ENCODE measurements at places on chromosomes 5 and 9.

DNA sequence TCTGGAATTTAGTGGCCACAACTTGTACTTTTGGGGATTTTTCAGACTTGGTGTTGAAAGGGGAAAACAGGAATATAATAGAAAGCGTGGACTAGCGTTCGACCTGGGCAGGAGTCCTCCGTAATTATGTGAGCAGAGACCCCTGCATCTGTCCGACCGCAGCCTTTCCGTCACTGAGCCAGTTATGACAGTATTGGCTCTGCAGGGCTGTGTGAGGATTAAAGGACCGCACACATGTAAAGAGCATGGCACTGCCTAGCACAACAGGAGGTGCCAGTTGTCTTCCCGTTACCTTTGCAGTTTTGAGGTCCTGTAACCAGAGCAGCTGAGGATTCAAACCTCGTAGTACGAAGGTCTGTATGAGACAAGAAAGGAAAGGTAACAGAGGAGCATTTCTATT, 1.2 kb downstream of the B4GALT7 start:
- DNase-seq: no peak

GRCh38 chr9:135340726-135341475, 138.7 kb upstream of the PPP1R26 start:
- peak; percentile 41 for DNase-seq

GRCh38 chr5:11387382-11387781, 516.9 kb downstream of the CTNND2 start:
- DNase-seq: no peak

- DNase-seq: no peak
Measured at GRCh38 chr5:145824040-145824439, 11.1 kb downstream of the PRELID2 start.

DNA sequence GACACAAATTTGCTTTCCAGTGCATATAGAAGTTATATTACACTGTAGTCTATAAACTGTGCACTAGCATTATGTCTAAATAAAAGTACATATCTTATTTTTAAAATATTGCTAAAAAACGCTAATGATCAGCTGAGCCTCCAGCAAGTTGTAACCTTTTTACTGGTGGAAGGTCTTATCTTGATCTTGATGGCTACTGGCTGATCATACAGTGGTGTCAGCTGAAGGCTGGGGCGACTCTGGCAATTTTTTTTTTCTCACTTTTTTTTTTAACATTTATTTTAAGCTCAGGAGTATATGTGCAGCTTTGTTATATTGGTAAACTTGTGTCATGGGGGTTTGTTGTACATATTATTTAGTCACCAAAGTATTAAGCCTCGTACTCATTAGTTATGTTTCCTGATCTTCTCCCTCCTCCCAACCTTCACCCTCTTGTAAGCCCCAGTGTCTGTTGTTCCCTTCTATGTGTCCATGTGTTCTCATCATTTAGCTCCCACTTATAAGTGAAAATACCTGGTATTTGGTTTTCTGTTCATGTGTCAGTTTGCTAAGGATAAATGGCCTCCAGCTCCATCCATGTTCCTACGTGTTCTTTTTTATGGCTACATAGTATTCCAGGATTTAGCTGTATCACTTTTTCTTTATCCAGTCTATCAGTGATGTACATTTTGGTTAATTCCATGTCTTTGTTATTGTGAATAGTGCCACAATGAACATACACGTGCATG, 38.6 kb upstream of the IFNE start:
- no peak for DNase-seq

DNA sequence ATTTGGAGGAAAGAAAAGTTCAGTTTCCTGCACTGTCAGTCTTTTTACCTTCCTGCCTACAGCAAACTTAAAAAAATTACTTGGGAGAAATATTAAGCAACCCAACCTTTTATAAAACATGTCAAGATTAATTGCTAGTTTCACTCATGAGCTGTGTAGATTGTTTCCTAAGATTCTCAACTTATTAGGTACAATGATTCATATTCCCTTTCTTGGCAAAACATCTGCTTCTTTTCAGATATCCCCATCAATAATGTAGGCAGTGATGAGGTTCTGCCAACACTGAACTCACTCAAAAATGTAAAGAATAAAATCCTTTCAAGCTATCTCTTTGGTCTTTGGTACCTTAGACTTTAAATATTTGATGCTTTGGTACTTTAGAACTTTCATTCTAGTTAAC, 56.0 kb downstream of the ISL1 start:
- DNase-seq: no peak

GRCh38 chr5:81169924-81170323, 63.2 kb upstream of the CKMT2 start:
- no peak for DNase-seq

DNA sequence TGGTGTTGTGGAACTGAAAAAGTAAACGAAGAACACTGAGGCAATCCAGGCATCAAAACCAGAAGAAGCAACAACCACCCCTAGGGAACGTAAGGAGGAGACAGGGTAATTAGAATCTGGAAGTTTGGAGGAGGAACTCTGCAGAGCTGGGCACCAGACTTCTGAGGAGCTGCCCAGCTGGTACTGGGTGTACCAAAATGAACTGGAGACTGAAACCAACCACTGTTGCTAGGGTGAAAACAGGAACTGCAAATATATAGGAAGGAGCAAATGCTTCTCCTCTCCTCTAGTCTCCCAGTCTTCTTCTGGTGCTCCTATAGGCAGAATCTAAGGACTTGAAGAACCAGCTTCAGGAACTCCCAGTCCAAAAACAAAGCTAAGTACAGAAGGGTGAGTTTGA, 189.8 kb downstream of the ELAVL2 start:
- DNase-seq: no peak

GRCh38 chr9:98101868-98102273, 17.2 kb downstream of the TRIM14 start:
- no peak for DNase-seq

GRCh38 chr5:26329562-26330189, 708.7 kb downstream of the CDH9 start:
- no peak for DNase-seq

- DNase-seq: no peak
Measured at GRCh38 chr5:129996896-129997295, 92.6 kb downstream of the CHSY3 start.

GRCh38 chr5:163914910-163915309, 409.5 kb downstream of the MAT2B start:
- no peak for DNase-seq

DNA sequence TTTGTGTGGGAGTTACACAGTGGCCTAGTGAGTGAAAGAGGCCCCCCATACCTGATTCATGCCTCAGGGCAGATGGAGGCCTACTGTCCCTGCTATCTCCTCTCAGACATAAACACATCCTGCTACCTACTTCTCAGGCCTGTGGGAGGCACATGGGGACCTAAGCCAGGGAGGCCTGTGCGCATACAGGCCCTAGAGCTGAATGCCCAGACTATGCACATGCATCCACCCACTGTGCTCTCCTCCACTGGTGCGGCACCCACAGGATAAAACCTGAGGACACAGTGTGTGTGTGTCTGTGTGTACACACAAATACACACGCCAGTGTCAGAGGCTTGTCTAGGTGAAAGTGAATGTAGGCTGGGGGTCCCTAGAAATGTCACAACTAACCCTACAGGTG, 1.4 kb downstream of the PAX5 start:
- no peak for DNase-seq

DNA sequence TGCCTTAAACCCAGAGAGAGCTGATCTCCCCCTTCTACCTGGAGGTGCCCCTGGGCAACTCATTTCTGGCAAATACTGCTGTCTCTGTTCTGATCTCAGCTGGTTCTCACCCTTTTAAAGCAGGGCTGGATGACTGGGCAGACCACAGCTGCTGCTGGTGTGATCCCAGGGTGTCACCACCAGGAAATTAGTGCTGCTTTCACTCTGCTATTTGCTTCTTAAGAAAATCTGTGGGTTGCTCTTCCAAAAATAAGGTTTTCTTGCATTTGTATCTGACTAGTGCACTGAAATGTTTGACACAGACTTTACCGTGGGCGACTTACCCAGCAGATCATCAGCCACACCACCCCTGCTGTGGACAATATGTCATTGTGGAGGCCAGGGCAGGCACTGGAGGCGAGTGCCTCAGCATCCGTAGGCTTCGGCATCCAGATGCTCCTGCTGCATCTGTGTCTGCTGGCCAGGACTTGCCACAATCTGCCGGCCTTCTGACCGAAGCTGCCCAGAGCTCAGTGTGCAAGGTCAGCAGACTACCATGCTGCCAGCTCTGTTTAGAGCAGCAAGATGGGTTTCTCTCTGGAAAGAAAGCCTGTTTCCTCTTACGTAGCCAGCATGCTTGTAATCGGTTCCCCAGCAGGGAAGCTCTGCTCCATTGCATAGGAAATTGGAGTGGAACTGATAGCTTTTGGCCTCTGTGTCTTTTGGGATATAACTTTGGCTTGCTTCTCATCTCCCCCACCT, 13.6 kb downstream of the ARHGAP26 start:
- no peak for DNase-seq

- no peak for DNase-seq
Measured at GRCh38 chr5:134506054-134507039, 19.1 kb upstream of the JADE2 start.

DNA sequence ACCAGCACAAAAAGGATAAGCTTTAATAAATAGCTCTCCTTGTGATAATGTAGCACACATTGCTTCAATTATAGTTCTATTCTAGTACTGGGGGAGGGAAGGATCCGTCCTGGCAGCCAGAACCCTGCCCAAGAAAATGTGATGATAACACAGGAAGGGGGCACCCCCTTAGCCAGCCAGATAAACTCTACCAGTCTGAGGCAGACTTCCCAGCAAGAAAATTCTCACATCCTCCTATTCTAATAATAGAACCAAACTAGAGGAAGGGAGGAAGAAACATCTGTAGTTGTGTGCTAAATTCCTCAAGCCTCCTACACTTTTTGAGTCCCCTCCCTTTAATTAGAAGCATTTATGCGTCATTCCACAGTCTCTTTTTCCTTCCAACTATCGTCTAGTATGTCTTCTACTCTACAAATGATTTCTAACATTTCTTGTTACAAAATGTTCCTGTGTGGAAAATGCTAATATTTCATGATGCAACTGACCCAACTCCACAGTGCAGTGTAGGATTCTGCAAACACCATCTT, 261.0 kb downstream of the SEMA5A start:
- no peak for DNase-seq

DNA sequence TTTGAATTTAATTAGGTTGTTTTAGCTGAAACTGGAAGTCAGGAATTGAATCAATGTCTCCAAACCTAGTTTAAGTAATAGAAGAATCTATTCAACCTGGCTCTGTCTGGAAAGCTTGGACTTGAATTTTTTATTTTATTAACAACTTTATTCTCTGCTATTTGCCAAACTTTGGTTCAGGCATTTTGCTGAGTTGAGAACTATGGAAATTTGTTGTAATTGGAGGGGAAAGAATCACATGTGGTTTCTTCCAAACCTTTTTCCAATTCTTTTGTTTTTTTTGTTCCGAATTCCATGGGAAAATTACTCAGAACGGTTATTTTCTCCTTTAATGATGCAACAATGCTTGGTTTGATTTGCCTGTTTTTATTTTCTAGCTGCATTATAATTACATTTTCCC, 98.2 kb upstream of the RPS23 start:
- DNase-seq: no peak

DNA sequence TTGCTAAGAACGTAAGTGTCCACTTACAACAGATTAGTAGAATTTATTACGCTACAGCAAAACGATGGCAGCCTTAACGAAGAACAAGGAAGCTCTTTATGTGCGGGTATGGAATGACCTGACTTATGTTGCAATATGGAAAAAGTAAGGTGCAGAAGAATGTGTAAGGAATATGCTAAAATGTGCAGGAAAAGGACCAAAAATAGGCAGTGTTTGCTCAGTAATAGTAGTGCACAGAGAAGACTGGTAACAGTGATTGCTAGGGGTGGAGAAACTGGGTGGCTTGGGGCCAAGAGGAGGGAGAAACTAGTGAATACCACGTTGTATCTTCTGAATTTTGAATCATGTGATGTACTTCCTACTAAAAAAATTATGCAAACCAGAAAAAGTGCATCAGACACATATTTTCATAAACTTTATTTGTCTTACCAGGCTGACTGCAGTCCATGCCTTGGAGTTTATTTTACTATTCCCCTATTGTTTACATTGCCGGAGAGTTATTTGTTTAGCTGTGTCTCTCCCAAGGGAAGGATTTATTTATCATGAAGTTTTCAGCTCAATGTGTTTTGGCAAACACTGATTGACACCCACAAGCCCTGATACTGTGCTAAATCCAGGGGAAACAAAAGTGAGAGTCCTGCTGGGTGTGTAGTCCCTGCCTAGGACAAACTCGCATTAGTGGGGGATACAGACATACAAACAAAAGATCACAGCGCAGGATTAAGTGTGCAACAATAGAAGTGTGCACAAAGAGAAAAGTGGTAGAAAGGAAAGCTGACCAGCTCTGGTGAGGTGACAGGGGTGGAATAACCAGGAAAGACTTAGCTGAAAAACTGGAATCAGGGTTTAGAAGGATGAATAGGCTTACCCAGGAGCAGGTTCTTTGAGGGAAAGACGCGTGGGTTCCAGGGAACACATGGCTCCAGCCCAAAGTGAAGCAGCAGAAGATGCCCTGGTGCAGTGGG, 34.0 kb upstream of the ZNF484 start:
- DNase-seq: no peak

- DNase-seq: no peak
Measured at GRCh38 chr9:107592424-107592823, 102.9 kb upstream of the KLF4 start.

DNA sequence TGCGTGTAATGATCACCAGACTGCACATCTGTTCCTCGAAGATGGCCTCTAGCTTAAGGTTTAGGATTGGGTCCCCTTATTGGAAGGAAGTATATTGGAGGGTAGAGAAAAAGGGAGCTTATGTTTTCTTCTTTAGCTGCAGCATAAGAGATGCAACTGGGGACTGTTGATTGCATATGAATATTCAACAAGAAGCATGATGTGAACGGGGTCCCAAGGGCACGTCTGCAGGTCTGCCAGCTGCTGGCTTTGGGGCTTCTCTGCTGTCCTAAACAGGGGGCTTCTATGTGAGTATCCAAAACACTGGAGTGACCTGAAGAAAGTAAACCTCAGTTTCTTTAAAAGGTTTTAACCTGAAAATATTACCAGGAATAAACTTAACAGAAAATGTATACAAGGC, 3.6 kb upstream of the BNIP1 start:
- DNase-seq: no peak

GRCh38 chr9:90219548-90220118, 423.0 kb downstream of the DIRAS2 start:
- no peak for DNase-seq
